CD4-positive, alpha-beta T cell treated with Interleukin-1 beta for 1 hour (primary cell): ENCODE measurements at places on chromosomes 6 and 20.
A peak's percentile ranks its signal among the peaks of the same experiment; 100 is the strongest.

- DNase-seq: peak; percentile 18
These were observed 220.8 kb downstream of the TRDN start for GRCh38 chr6:123415844-123416468.

GRCh38 chr6:159249128-159249527, 79.9 kb downstream of the FNDC1 start:
- no peak for DNase-seq

DNA sequence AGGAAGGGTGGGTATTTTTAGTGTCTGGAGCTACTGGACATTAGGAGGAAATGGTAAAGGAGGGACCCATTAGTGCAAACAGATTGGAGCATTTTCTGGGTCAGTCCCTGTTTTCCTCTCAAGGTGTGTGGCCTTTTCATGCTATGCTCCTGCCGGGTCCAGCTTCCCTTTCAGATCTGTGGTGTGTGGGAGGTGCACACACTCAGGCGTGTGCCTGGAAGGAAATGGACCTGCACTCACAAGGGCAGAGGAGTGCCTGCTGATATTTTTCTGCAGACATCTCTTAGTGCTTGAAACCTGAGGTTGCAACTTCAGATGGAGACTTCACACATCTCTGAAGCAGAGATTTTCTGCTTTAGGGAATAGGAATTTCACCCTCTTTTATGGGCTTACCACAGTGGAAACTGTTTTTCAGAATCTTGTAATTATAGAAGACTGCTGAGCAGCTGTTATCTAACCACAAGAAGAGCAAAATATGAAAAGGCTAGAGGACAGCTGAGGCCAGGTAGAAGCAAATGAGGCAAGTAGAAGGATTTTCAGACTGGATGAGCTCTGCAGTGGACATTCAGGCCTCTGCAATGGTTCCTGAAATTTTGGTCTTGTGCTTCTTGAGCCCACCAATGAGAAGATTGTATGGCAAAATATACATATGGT, 764.3 kb downstream of the QKI start:
- DNase-seq: no peak

- no peak for DNase-seq
These were observed 21.9 kb upstream of the CHMP4B start for GRCh38 chr20:33789109-33789857.

DNA sequence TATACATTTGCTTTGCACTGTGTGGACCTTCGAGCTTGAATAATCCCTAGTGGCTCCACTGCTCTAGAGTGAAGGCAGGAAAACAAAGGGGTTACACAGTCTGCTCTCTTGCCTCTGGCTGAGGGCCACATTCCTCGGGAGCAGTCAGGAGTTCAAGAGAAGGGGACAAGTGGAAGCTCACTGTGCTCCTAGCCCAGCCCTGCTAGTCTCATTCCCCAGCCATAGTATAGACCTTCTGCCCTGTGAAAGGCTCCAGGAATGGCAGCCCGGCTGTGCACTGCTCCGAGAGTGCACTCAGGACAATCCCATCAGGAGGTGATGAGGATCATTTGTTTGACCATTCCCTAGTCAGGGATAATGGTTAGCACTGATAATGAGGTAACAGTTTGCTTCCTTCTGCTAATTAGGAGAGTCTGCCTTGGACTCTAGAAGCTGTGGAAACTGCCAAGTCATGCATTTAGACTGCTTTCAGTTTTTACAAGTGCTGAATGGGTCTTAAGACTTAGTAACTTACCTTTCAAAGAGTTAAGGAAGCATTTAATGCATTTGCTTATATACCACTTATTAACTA, 8.5 kb downstream of the IYD start:
- DNase-seq: no peak

GRCh38 chr6:150269130-150269856, 99.5 kb upstream of the IYD start:
- no peak for DNase-seq

- DNase-seq: no peak
These were observed 33.7 kb downstream of the PAX1 start for GRCh38 chr20:21739161-21739560.

- DNase-seq: no peak
These were observed 54.2 kb downstream of the DACT2 start for GRCh38 chr6:168265394-168265793.

DNA sequence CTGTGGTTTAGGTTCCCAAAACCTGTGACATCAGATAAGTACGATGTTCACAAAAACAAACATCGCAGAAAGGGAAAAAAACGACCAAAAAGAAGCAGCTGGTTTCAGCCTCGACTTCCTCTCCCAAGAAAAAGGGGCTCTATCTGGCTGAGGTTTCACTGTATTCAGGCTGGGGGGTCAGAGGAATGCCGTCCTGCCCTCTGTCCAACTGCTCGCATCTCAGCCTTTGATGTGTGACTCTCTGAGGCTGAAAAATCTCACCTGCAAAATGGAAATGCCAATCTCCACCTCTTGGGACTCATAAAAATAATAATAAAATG, 123.6 kb upstream of the PTPN1 start:
- no peak for DNase-seq

DNA sequence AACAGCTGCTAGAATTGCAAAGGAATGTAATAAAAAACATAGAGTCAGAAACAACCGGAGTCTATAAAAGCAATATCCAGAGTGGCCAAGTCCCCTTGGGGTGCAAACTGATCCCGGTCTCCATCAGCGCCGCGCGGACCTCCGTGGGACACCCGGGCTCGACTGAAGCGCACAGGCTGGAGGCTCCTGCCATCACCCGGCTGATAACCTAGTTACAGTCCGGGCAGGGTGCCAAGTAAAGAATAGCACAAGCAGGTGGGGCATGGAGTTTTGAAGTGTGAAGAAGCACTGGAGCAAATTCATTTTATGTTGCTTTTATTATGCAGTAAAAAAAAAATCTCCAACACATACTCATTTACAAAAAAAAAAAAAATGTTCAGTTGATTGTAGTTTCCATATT, 205.1 kb upstream of the GMDS start:
- DNase-seq: no peak
